AG09309 (cell line): ENCODE measurements at places on chromosomes 2 and 18.

GRCh38 chr2:33344230-33344629 lies 132.2 kb upstream of the RASGRP3 start:
- DNase-seq: no peak

DNA sequence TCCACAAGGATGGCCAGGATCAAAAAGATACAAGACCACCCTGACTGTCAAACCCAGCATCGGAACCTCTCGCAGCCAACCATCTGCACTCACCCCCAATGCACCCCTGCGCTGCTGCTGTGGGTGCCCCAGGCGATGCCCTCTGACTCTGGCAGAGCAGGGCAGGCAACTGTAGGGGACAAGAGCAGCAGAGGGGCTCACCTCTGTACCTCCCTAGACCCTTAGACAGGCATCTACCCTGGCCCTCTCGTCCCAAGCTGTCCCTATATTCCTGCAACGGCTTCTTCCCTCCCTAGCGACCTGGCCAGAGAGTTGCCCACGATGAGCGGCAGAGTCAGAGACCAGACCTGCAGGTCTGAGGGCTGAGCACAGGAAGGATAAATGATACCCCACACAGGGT lies 128.2 kb downstream of the HDAC4 start:
- DNase-seq: no peak

- no peak for DNase-seq
Measured at GRCh38 chr2:31148514-31148913, 10.3 kb upstream of the GALNT14 start.

DNA sequence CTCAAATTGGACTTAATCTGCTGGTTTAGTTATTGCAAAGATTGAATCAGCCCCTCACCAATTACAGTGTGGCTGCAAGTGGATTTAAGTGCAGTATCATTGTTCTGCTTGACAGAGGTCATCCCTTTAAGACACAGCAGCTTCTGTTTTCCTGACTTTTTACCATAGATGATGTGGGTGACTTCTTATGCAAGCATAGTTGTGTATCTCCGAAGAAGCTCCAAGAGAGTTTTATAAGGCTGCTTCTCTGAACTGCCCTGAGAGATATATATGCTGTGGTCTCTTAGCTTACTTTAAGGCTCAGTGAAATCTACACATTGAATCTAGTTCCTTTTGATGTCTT lies 3.5 kb downstream of the TRIB2 start:
- no peak for DNase-seq

GRCh38 chr2:200472853-200473464 lies 36.9 kb downstream of the KCTD18 start:
- DNase-seq: no peak

DNA sequence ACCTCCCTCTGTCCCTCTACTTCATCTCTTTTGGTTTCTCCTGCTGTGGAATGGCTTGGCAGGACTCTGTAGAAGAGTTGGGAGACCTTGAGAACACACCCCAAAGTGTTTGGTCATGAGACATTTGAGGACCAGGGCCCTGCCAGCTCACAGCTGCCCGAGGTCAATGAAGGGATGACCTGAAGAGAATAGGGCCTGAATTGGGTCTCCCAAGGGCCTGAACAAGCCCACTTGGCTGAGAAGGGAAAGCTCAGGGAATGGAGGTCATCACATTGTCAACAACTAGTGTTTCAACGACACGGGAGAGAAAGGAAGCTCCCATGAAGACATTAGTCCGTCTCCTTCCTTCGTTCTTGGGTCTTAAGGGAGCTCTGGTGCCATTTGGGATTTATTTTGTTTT lies 52.8 kb downstream of the TTC32 start:
- DNase-seq: no peak

DNA sequence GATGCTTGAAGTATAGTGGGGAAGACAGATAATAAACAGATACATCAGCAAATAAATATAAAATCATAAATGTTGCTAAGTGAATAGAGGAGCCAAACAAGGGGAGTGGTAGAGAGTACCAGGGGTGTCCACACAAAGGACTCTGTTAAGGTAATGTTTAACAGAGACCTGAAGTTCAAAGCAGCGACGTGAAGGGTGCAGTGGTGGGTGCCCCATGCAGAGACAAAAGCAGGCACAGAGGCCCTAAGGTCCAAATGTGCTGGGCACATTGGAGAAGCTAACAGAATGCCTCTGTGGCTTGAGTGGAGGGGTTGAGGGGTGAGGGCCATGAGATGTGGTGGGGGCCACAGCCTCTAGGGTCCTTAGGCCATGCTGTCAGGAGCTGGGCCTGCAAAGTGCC lies 109.1 kb downstream of the POLE4 start:
- DNase-seq: no peak

DNA sequence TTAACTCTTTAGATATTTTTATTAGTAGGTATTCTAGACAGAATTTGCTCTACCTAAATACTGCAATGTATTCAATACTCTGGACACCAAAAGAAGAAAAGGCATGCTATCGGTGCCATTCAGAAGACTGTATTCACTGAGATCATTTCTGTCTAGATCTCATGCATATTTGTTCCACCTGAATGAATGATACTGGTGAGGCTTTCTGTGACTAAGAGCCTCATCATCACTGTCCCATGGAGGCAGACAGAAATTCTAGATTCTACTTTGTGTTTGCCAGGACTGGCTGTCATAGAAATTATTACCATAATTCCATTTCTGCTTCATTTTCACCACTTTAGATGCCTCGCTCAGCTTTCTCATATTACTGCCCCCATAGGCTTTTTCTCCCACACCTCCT lies 340.7 kb downstream of the MBD2 start:
- no peak for DNase-seq

DNA sequence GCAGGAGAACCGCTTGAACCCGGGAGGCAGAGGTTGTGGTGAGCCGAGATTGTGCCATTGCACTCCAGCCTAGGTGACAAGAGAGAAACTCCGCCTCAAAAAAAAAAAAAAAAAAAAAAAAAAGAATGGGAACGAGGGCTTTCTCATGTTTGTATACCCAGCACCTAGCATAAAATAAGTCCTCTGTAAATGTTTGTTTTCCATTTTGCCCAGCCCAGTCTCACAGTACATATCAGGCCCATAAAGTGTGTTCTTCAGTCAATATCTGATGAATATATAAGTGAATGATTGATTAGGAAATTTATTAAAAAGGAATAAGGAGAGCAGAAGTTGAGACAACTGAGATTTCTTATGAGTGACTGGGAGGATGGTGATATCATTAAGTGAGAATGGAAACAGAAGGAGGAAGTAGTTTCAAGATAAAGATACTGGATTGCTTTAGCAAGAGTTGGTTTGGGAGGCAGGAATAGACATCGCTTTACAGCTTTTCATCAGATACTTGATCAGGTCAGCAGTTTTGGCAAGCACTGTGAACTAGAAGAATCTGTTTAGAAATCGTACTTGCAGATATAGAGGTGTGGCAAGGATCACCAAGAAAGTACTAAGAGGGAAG lies 327.5 kb downstream of the KIAA1328 start:
- no peak for DNase-seq

- DNase-seq: no peak
Measured at GRCh38 chr2:178422097-178422496, 28.9 kb downstream of the PRKRA start.

- peak; percentile 48 for DNase-seq
Measured at GRCh38 chr18:11154368-11154989, 5.1 kb upstream of the PIEZO2 start.

- no peak for DNase-seq
Measured at GRCh38 chr2:129189617-129190319, 789.7 kb upstream of the RAB6C start.

DNA sequence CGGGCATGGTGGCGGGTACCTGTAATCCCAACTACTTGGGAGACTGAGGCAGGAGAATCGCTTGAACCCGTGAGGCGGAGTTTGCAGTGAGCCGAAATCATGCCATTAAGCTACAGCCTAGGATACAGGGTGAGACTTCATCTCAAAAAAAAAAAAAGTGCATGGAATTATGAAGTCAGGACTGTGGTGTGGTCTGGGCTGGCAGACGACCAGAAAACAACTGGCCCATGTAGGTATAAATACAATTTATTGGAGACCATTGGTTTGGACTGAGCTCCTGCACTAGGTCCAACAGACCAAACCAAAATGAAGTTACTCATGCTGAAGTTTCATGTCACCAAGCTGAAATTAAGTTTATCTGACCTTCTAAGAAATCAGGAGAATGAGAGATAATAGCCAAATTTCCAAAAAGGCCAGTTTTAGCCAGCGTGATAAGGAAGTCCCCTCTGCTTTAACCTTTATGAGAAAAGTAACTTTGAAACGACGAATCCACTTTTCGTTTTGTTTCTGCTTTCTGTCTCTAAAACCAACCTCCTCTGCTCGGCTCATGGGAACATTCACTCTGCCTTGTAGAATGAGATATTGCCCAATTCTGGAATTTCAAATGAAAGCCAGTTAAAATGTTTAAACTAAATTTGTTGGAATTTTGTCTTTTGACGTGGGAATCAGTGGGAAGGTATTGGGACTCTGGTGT lies 17.7 kb upstream of the RAB10 start:
- no peak for DNase-seq

- no peak for DNase-seq
Measured at GRCh38 chr2:227117027-227117426, 47.0 kb downstream of the COL4A4 start.

DNA sequence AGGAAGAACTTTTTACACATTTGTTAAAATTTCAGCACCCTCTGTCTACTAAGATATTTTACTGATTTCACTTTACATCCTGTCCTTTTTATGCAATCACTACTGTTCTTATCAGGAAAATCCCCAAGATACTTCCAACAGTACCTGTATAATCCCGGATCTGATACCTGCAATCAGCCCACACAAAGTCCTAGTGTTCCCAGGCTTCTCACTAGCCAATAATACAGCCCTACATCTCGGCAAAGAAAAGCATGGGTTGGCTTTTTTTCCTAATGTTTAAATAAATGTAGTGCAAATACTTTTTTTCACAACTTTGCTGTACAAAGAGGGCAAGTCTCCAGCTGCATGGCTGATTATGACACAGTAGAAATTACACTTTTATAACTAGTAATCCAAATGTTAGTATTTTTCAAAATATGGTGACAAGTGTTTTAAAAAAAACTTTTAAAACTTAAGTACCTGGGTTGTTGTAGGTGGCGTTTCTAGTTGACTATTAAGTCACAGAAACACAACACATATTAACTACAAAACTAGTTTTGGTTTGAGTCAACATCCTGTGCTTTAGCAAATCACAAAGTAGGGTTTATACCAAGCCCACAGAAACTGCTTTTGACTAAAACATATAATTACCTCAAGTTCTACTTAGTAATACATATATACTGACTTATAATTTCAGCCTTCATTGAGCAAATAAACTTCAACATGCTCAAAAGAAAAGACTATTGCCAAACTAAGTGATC lies 19.5 kb downstream of the CNOT11 start:
- DNase-seq: no peak
